CD8-positive, alpha-beta memory T cell (primary cell): ENCODE measurements at places on chromosomes 12 and 14. TPM values are rescaled to one million over a fixed set of nuclear protein-coding genes. Genes with fewer than 3 reads are reported as not detected.

DNA sequence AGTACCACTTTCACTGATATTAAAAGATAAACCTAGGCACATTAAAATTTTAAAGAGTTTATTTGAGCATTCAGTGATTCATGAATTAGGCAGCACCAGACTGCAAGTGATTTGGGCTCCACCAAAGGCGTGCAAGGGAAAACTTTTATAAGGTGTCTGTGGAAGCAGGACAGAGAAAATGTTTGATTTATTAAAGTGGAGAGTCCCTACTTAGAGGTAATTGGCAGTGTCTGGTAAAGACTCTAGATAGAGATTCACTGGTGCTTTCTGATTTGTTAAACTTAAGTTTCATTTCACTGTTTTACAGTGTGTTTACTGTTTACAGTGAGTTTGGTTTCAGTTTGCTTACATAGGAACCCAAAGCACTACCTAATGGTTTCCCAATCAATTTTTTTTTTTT is 72.8 kb downstream of the ANKS1B start:
- no peak for DNase-seq

DNA sequence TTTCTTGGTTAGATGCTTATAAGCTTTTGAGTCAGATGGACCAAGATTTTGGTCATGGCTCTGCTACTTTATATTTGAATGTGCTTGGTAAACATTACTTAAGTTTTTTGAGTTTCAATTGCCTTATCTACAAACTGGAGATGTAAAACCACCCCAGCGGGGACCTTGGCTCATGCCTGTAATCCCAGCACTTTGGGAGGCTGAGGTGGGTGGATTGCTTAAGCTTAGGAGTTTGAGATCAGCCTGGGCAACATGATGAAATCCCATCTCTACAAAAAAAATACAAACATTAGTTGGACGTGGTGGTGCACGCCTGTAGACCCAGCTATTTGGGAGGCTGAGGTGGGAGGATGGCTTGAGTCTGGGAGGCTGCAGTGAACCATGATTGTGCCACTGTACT is 11.2 kb downstream of the NECAP1 start:
- DNase-seq: no peak

DNA sequence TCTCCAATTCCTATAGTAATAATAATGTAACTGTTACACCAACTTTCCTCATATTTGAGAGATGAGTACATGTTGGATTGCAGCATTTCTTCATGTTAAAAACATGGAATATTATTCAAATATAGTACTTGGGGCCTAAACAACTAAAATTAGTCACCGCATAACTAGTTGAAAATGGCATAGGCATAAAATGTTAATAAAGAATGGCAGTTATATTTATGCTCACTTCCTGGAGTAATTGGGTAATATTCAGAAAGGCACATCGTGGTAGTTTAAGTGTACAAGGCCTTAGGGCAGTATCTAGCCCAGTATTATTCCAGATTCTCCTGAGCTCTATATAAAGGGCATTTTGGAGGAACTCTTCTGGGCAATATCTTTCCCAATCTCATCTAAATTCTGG is 46.0 kb downstream of the ERGIC2 start:
- DNase-seq: no peak

GRCh38 chr12:112740387-112740934 is 51.1 kb upstream of the RPH3A start:
- DNase-seq: no peak

LPAR5 gene
- total RNA-seq: 11.4 TPM

DNA sequence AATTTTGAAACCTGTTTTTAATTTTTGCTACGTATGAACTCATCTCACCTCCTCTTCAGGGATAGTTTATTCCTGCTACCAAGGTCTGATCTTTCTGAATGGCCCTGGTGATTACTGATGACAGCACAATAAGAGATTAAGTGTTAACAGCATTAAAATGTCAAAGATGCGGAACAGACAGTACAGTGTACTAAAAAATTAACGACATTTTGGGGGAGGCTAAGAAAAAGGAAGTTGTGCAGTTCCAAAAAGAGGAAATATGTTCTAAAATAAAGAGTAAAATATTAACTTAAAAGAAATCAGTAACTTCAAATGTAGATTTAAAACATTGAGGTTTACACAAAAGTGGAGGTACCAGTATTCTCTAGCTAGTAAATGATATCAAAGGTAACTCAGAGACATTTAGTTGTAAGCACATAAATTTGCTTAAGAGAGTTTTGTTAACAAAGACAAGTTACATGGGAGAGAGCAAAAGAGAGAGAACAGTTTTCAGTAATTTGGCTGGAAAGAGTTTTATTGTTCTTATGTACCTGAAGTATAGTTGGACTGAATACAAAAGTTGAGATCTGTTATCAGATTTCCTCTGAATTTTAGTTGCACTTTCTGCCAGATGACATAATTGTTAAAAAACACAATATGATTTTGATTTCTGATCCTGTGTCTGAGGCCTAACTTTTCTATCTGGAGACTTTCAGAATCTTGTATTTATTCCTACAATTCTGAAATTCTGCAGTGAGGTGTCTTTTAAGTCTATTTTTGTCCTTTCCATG is 4.2 kb upstream of the CLECL1 start:
- no peak for DNase-seq

TSPAN8 gene
- not detected for total RNA-seq

GLS2 gene
- 2.3 TPM for total RNA-seq

GRCh38 chr12:25276199-25276937 is 25.6 kb upstream of the KRAS start:
- DNase-seq: no peak

DNA sequence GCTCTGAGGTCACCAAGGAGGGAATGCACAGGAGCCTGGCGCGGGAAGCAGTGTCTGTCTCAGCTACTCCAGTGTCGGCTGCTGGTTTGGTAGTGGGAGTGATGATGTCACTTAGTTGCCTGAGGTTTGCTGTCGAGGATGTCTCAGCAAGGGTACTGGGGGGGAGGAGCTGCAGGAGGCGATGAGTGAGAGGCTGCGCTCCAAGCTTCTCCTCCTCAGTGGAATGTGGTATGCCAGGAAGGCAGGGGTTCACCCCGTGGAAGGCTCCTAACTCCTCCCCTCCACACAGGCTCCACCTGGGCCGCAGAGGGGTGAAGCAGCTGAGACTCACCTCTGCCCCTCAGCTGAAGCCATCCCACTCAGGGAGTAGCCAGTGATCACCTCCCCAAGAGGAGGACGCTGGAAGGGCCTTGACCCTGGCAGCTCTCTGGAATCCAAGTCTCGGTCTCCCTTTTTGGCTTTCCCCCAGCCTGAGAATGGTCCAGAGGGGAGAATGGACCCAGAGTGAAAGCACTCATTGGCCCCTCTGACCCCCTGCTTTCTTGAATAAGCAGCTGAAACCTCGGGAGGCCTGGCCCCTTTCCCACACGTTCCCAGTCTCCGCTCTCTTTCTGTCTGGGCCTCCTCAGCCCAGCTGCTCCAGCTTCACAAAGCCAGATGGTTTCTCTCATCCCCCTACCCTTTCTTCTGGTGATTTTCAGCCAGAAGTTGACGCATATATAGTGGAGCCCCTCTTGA is 178.9 kb upstream of the FKBP4 start:
- no peak for DNase-seq

DNA sequence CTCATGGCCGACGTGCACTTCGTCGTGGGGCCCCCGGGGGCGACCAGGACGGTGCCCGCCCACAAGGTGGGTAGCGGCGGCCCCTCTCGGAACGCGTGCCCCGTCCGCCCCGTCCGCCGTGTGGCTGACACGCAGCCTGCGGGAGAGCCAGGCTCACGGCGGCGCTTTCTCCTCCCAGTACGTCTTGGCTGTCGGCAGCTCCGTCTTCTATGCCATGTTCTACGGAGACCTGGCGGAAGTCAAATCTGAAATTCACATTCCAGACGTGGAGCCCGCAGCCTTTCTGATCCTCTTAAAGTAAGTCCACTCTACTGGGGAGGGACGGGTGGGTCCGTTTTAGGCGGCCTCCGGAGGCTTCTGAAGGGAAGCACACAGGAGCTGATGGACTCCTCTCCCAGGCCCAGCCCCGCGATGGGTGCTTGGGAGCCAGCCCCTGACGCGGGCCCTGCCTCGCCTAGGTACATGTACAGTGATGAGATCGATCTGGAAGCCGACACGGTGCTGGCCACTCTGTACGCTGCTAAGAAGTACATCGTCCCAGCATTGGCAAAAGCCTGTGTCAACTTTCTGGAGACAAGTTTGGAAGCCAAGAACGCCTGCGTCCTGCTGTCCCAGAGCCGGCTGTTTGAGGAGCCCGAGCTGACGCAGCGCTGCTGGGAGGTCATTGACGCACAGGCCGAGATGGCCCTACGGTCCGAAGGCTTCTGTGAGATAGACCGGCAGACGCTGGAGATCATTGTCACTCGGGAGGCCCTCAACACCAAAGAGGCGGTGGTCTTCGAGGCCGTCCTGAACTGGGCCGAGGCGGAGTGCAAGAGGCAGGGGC is 1.1 kb downstream of the BTBD6 start:
- DNase-seq: no peak

- DNase-seq: no peak
These were observed 80.1 kb upstream of the DYNC1H1 start for GRCh38 chr14:101884089-101884933.

ZNF891 gene
- 2.1 TPM for total RNA-seq

GRCh38 chr14:100824901-100825712 is 811 bp upstream of the MEG3 start:
- DNase-seq: no peak
